Small intestine (tissue), 16 donors: ENCODE measurements at places on chromosomes 12 and 14.

GRCh38 chr14:71089971-71090370, 182.7 kb downstream of the PCNX1 start:
- no peak for DNase-seq

GRCh38 chr12:120223458-120224303, 22.8 kb upstream of the RPLP0 start:
- DNase-seq, result no peak

DNA sequence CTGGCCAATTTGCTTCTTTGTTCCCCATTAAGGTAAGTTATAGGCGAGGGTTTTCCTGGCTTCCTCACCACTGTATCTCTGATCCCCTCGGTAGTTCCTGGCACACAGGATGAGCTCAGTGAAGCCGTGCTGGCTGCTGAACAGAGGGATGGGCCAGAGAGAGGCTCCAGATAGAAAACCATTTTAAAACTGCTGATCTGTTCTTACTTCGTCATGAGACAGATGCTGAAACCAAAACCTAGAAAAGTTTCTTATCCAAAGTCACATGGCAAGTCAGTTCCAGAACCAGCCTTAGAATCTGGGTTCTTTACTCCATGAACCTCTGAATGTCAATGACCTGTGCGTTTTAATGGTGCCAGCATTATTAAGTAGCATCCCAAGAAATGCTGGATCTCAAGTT, 76.3 kb upstream of the RIN3 start:
- no peak for DNase-seq

GRCh38 chr12:70617450-70617849, 19.8 kb downstream of the PTPRB start:
- DNase-seq, result no peak

DNA sequence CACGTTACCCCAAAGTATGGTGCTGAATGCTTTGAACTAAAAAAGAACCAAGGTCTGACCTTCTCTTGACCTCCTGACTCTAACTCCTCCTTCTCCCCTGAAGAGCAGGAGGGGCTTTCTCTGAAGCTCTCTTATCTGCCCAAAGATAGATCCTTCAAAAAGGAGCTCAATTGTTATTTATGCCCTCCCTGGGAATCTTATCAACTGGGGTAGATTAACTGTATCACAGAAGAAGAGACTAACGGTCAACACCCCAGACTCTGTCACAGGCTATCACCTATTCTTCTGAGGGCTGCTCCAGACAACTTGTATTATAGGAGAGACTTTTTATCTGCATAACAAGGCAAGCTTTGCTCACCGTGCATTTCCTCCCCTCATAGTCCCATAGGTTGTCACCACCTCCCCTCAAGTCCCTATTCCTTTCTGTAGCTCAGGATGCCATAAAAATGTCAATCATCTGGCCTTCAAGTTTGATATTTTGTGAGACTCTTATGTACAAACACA, 86.6 kb downstream of the PAPLN start:
- DNase-seq, result no peak
